Stimulated activated CD8-positive, alpha-beta memory T cell treated with anti-CD3 and anti-CD28 coated beads, Interleukin-4, amount 100 ng/mL, for 24 hours (primary cell): ENCODE measurements at places on chromosomes 3 and 15.

GRCh38 chr3:126964261-126964660, 18.7 kb upstream of the PLXNA1 start:
- no peak for DNase-seq

- DNase-seq: no peak
These were observed 43.0 kb downstream of the NSMCE3 start for GRCh38 chr15:29226436-29227208.

GRCh38 chr15:87943626-87944025, 312.9 kb downstream of the NTRK3 start:
- no peak for DNase-seq

GRCh38 chr3:168156479-168156878, 60.8 kb upstream of the GOLIM4 start:
- DNase-seq: no peak

- DNase-seq: no peak
These were observed 146.9 kb upstream of the LRTM1 start for GRCh38 chr3:55074796-55075195.

GRCh38 chr3:69250014-69250413, 127.6 kb upstream of the LMOD3 start:
- peak; percentile 15 for DNase-seq

- DNase-seq: no peak
These were observed 133.1 kb downstream of the SMAD6 start for GRCh38 chr15:66834881-66835878.

- DNase-seq: no peak
These were observed 147.6 kb downstream of the DNAJB8 start for GRCh38 chr3:128319107-128319506.
